ENCODE measurements at places on chromosomes 1 and 21.

GRCh38 chr1:73800376-73800775, 397.6 kb downstream of the LRRIQ3 start:
- DNase-seq, result no peak

GRCh38 chr1:59952065-59952464, 25.5 kb upstream of the CYP2J2 start:
- DNase-seq, result no peak

- DNase-seq, result no peak
Observed at GRCh38 chr1:237759377-237759776, 131.3 kb downstream of the ZP4 start.

DNA sequence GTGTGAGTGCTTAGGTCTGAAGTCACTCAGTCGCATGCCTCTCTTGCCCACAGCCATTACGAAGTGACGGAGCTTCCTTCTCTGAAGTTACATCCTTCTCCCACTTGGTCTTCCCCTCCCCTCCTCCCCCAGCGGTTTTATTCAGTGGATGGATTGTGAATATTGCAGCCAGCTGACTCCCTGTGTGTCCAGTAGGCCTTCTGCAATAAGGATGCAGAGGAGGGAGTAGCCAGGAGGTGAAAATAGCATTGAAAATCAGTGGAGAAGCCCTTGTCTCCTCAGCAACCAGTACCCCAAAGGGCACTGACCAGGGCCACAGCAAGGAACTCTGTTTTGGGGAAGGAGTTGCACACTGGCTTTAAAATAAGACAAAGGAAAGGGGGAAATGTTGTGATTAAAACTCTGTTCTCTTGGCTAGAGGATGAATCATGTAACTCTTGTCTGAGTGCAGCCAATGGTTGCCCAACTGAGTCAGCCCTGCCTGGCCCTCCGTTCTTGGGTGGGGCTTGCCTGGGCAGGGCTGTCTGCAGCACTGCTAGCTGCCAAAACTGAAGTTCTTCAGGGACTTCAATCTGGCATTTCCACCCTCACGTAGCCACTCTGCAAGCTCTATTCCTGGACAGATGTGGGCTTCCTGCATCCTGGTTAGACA, 4.3 kb downstream of the S100A10 start:
- no peak for DNase-seq

Measured in GM20000 (cell line).